Midbrain (tissue), 1 donor: ENCODE measurements at places on chromosomes 2 and 18.

GRCh38 chr2:45902781-45903375 is 251.4 kb downstream of the PRKCE start:
- no peak for DNase-seq

- DNase-seq: no peak
These were observed 96.1 kb downstream of the RBMS1 start for GRCh38 chr2:160397530-160397865.

- no peak for DNase-seq
These were observed 25.2 kb downstream of the TOGARAM2 start for GRCh38 chr2:29006092-29006979.

DNA sequence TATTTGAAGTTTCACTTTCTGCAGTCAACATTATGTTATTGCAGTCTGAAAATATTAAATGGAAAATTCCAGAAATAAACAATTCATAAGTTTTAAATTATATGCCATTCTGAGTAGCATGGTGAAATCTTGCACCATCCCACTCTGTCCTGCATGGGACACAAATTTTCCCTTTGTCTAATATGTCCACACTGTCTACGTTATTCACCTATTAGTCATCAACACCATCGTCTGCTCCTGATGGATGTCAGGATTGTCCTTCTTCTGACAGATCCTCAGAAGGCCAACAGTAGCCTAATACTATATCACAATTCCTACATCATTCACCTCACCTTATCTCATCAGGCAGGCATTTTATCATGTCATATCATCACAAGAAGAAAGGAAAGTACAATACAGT is 163.1 kb downstream of the TXNL1 start:
- no peak for DNase-seq

- no peak for DNase-seq
These were observed 163.9 kb downstream of the TMEFF2 start for GRCh38 chr2:192030856-192031255.

GRCh38 chr2:12455661-12456060 is 261.1 kb upstream of the TRIB2 start:
- no peak for DNase-seq

DNA sequence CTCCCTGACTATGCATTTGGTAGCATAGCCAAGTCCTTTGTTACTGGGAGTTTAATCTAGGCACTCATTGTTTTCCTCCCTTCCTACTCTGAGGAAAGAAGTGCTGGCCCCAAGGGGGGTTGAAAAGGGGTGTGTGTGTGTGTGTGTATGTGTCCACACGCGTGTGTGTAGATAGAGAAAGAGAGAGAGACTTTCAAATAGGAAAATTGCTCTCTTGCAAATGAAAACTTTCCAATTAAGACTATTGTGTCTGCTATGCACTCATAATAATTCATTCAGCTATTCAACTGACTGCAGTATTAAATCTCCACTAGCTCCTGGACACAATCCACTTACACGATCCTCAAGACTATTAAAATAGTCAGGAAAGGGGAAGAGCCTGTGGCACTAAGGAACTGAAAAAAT is 92.9 kb upstream of the CSRNP3 start:
- DNase-seq: peak; percentile 18

DNA sequence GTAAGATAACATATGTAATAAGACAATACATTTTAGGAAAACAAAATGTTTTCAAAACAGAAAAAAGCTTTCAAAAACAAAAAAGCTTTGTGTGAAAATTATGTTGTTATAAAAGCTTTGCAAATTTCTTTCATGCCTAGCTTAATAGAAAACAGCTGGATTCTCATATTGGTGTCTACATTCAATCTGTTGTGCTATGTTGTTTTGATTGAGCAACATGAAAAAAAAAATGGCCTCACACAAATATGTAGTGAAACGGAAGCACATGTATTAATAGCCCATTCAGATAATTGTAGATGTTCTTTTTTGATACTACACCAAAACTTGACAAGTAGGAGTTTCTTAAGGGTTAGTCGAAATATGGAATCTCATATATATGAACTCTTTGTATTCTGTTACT is 197.5 kb downstream of the ZEB2 start:
- DNase-seq: no peak

DNA sequence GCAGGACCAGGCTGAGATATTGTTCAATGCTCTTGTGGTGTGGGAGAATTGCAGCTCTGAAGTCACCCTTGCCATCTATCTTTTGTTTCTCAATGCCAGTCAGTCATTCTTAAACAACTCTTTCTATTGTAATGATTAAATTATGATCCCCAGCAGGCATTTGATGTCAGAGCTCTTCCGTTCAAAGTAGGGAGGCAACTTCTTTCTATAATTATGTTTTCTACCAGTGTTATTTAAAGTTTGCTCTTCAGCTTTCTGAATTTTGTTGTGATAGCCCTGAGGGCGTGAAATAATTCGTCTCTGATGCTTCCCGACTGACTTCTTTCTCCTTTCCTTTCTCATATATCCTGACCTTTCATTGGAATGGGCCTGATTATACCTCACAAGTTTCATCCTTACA is 161.4 kb upstream of the KLHL14 start:
- no peak for DNase-seq

- DNase-seq: no peak
These were observed 18.1 kb upstream of the SPP2 start for GRCh38 chr2:234032279-234032856.

GRCh38 chr2:9765611-9766531 is 77.4 kb upstream of the TAF1B start:
- DNase-seq: no peak

- no peak for DNase-seq
These were observed 51.5 kb downstream of the KLHL29 start for GRCh38 chr2:23436346-23437098.

DNA sequence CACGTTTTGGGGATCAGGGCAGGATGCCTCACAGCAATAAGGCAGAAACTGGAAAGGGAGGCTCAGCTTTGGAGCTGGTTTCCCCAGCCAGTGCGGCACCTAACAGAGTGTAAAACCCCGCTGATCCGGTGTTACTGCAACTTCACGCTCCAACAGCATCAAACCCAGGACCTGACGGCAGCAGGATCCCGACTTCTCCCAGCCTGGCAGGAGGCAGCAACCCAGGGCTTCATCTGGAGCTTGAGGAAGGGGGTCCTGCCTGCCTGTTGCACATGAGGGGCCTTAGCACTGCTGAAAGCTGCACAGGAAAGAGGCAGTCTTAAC is 209.8 kb downstream of the MGAT5 start:
- no peak for DNase-seq

DNA sequence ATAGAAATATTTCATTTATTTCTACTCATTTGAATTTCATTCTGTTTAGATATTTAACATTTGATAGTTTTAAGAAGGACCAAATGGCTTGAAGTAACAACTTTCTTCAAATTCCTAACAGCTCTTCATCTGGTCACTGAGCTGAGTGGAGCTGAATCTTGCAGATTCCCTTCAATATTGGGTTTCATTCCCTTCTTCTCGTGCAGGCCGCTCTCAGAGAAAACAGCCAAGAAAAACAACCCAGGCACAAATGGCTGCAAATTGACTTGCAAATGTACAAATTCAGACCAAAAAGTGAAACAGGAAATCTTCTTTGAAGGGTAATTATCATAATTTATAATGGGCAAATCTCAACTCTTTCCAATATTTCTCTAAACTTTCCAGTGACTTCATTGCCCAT is 30.3 kb upstream of the GCG start:
- no peak for DNase-seq

DNA sequence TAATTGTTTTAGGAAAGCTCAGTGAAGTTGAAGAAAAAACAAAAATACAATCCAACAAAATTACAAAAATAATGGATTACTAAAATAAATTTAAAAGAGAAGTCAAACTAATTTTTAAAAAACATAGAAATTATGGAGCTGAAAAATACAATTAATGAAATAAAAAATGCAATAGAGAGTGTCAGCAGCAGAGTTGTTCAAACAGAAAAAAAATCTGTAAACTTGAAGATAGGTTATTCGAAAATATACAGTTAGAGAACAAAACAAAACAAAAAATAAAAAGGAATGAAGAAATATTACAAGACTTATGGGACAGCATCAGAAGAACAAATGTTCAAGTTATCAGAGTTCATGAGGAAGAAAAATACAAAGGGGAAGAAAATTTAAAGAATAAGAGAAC is 114.7 kb downstream of the GULP1 start:
- DNase-seq: no peak

GRCh38 chr2:182667315-182667695 is 48.8 kb upstream of the DNAJC10 start:
- DNase-seq: no peak

DNA sequence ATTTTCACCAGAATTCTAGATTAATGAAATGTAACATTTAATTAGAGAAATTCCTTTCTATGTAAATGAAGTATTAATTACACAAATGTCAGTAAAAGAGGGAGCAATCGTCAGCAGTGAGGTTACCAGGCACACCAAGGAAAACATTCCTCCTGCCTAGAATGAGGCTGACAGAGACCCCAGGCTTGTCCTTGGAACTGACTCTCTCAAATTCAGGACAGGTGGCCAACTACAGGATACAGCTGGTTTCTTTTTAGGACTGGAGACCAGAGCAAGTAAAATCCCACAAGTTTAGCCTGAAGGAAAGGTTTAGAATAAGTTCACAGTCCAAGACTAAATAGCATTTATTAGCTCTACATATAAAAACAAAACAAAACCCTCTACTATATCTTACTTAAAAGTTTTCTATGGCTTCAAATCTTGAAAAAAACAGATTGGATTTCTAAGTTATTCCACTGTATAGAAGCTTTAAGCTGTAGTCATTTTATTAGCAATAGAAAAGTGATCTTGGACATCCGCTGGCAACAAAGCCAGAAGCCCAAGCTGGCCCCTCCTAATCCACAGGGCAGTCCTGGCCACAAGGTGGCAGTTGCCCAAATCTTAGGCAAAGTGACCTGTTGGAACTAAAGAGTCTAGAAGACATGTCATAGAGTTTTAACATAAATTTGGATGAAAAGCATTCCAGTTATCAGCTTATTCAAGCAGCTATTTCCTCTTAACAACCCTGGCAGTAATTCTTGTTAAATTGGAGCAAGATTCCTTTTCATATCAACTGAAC is 81.0 kb downstream of the SP3 start:
- DNase-seq: peak; percentile 25

- no peak for DNase-seq
These were observed 515.0 kb downstream of the PARD3B start for GRCh38 chr2:205060269-205060668.

- no peak for DNase-seq
These were observed 107.5 kb upstream of the FSHR start for GRCh38 chr2:49261781-49262180.

DNA sequence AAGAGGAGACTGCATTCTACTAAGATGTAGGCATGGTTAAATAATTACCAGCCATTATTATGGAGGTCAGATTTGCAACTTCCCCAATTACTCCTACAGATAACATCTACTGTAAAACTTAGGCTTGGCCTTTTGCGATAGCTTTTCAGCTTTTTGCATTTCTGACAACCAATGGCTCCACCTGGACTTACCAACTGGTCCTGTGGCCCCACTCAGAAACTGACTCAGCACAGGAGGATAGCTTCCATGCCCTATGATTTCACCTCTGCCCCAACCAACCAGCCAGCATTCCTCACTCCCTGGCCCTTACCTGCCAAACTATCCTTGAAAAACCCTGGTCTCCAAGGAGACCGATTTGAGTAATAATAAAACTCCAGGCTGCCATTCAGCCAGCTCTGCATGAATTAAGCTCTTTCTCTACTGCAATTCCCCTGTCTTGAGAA is 28.2 kb downstream of the TUBB6 start:
- DNase-seq: no peak

- DNase-seq: no peak
These were observed 24.6 kb upstream of the TXNDC2 start for GRCh38 chr18:9861157-9861556.

DNA sequence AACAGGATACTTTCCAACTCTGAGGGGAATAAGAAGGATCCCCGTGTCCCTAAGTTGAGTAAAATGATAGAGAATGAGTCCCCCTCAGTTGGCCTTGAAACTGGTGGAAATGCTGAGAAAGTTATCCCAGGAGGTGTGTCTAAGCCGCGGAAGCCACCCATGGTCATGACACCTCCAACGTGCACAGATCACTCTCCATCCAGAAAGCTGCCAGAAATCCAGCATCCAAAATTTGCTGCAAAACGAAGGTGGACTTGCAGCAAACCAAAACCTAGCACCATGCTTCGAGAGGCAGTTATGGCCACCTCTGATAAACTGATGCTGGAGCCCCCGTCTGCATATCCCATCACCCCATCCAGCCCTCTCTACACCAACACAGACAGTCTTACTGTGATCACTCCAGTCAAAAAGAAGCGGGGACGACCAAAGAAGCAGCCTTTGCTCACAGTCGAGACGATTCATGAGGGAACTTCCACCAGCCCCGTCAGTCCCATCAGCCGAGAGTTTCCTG is 270.1 kb downstream of the SETBP1 start:
- DNase-seq: no peak

GRCh38 chr2:224492531-224492930 is 90.6 kb upstream of the FAM124B start:
- no peak for DNase-seq

- no peak for DNase-seq
These were observed 113.9 kb upstream of the CCDC68 start for GRCh38 chr18:55073116-55073515.

DNA sequence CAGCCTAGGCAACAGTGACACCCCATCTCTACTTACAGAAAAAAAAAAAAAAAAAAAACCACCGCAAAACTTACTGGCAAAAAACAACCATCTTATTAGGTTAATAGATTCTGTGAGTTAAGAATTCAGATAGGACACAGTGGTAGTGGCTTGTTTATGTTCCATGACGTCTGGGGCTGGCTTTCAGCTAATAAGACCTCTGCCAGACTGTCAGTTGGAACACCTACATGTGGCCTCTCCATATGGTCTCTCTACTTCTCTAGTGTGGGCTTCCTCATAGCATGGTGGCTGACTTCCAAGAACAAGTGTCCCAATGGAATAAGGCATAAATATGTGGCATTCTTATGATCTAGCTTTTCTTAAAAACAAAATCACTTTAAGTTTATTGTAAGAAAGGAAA is 94.0 kb upstream of the OTX1 start:
- DNase-seq: no peak

DNA sequence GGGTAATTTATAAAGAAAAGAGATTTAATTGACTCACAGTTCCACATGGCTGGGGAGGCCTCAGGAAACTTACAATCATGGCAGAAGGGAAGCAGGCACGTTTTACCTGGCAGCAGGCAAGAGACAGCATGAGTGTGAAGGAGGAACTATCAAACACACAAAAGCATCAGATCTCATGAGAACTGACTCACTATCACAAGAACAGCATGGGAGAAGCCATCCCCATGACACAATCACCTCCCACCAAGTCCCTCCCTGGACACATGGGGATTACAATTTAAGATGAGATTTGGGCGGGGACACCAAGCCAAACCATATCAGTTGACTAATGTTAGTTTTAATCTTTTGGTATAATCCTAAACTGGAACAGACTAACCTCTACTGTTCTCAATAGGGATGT is 49.1 kb upstream of the CPO start:
- DNase-seq: no peak

DNA sequence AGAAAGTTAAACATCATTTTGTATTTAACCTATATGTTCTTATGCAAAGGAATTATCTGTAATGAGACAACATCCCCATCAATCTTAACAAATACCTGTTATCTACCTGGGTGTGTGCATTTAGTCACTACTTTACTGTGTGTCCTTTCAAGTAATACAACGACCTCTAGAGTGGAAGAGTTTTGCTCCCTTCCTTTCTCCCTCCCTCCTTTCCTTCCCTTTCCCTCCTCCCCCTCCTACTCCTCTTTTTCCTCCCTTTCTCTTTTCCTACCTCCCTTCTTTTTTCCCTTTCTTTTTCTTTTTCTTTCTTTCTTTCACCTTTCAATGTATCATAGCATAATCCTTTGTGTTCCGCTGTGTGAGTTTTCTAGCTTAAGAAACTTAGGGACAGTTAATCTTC is 532.3 kb downstream of the SLC4A3 start:
- DNase-seq: no peak

GRCh38 chr2:71668326-71669057 is 215.1 kb downstream of the DYSF start:
- no peak for DNase-seq
